ENCODE measurements at places on chromosomes 2 and 18. TPM values are rescaled to one million over a fixed set of nuclear protein-coding genes. Genes with fewer than 3 reads are reported as not detected.

- no peak for DNase-seq
Measured at GRCh38 chr18:41297740-41298139, 657.3 kb upstream of the PIK3C3 start.

GRCh38 chr2:14422426-14422825 lies 210.1 kb upstream of the LRATD1 start:
- DNase-seq, result no peak

DNA sequence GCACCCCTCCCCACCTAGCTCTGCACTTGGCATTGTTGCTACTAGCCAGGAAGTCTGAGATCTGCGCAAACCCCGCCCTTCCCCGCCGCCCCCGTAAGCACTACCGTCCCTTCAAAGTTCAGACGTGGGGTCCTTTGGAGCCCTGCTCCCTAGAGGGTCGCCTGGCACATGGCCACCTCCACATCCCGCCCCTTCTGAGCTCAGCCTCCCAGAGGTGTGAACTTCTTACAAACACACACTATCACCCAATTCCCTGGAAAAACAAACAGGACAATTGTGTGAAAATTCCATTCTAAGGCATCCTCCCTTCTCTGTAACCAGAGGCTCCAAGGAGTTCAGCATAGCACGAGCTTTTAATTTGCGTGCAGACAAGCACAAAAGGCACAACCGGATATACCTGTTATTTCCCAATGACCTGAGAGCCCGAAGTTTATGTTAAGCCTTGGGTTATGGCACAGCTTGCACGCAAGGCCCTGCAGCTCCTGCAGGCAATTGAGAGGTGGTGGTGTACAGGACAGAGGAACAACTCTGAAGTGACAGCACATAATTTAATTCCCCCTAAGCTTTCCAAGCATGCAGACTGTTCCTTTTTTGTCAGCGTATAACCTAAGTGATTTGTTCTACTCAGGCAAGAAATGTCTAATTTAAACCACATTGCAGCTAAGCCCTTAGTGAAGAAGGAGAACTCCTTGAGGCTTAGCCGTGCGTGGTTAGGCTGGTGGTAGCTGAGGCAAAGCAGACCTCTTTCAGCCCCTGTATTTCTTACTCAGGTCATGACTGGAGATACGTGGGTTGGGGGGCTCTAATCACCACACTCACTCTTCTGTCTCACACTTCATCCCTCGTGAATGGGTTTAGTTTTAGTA lies 20.3 kb upstream of the CYP1B1 start:
- no peak for DNase-seq

DNA sequence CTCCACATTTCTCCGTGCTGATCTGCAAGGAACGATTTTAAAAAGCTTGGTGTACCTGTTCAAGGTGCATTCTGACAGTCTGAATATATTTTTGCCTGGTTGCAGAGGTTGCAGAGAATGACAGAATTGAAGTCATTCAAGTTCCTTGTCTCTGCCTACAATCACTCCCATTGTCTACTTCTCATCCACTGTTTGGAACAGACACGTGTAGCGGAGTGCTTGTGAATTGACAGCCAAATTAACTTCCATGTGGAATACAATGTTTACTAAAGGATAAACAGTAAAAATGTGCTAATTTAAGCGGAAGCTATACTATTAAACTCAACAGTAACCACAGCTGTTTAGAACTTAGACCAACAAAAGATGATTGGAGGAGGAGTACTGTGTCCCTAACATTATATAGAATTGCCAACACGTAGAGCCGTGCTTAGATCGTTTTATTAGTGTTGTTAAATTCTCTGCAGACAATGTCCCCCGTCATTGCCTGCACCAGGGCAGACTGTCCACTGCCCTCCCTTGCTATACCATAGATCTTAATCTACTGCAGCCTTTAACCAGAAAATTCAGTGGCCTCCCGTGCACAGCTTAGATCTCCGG lies 87.3 kb upstream of the ZCCHC2 start:
- no peak for DNase-seq

- DNase-seq, result no peak
Measured at GRCh38 chr2:181305301-181306123, 151.7 kb upstream of the ITGA4 start.

GRCh38 chr2:111173338-111173737 lies 52.6 kb downstream of the BCL2L11 start:
- no peak for DNase-seq

DNA sequence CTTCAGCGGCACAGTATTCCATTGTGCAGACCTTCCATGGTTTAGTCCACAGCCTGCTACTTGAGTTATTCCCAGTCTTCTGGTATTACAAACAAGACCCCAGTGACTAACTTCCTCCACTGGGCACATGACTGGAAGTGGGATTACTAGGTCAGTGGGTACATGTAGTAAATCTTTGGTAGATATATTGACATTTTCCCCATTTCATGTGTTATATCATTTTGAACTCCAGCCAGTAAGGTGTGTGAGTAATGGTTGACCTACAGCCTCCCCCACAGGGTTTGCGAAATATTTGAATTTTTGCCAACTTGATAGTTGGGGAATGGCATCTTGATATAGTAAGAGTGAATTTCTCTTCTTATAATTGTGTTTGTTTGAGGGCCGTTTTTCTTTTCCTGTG lies 58.8 kb downstream of the RNF144A start:
- DNase-seq, result no peak

- DNase-seq, result no peak
Measured at GRCh38 chr18:70227438-70227837, 22.0 kb upstream of the RTTN start.

- no peak for DNase-seq
Measured at GRCh38 chr18:41906528-41907146, 48.4 kb upstream of the PIK3C3 start.

- peak; percentile 20 for DNase-seq
Measured at GRCh38 chr2:222982010-222982908, 69.7 kb upstream of the KCNE4 start.

DNA sequence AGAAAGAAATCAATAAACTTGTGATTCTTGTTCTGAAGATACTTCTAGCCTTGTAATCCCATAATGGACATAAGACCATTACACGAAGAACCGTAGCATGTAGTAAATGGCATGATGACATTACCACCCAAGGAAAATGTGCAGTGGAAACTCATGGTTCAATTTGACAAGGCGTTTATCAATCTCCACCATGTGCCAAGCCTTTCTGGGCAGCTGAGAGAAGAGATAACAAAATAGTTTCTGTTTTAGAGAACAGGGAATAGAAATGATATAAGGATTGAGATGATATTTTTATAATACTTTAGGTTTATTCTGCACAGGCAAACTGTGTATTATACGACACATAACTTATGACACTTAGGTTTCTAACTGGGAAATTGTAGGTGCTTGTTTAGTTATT lies 19.2 kb downstream of the ABI2 start:
- DNase-seq, result no peak

DNA sequence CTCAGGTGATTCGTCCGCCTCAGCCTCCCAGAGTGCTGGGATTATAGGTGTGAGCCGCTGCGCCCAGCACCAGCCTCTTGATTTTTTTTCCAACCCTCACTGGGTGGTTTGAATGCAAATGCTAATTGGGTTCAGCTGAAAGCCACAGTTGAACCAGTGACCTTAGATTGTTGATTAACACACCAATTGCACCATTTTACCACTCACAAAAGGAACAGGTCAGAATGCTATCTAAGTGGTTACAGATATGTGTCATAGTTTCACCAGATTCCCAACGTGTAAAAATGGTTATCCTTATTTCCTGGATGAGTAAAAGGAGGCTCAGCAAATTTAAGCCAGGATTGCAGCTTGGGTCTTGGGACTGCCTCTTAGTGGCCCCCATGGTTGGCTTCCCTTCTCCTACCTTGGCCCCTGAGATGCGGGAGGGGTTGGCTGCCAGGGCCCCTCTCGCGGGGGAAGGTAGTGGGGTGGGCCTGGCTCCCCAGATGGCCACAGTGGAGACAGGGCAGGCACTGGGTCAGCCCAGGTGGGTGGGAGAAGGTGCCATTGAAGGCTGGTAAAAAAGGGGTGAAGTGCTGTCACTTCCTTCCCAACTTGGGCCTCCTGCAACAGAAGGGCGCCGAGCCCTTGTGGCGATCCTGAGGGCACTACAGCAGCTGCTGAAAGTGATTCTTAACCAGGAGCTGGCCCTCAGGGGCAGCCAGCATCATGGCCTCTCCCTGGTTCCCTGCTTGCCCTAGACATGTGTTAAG lies 164.9 kb upstream of the HAAO start:
- DNase-seq, result no peak

GRCh38 chr2:44532031-44532430 lies 170.3 kb downstream of the CAMKMT start:
- no peak for DNase-seq

GRCh38 chr2:54459037-54459441 lies 2.9 kb downstream of the SPTBN1 start:
- no peak for DNase-seq

Gene GPR39
- total RNA-seq, result 5.0 TPM

Gene COLEC12
- 15.4 TPM for total RNA-seq

Gene HJURP
- 1.9 TPM for total RNA-seq

Gene PLGLB2
- total RNA-seq, result 2.0 TPM

Gene GAL3ST2
- 0.16 TPM for total RNA-seq

Gene NEU2
- total RNA-seq, result not detected
